ENCODE measurements at places on chromosomes 2 and 18.

DNA sequence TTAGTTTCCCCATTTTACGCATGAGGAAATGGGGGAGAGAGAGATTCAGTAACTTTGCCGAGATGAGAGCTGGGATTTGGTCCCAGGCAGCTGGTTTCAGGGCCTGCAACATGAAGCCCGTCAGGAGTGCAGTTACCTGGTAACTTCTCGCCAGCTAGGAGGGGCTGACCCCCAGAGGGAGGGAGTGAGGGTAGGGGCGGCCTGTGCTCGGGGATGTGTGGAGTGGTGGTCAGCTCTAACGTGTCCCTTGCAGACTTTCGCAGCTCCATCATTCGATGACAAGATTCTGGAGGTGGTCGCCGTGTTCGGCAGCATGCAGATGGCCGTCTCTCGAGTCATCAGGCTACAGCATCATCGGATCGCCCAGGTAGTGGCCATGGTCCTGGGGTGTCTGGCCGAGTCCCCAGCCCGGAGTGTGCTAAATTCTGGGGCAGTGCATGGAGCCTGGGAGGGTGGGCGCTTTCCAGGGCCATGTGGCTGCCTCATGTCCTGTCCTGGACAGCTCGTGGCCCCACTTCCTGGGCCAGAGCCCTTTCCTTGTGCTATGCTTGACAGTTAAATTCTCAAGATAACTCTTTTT, 103.8 kb downstream of the DGKD start:
- DNase-seq = no peak

DNA sequence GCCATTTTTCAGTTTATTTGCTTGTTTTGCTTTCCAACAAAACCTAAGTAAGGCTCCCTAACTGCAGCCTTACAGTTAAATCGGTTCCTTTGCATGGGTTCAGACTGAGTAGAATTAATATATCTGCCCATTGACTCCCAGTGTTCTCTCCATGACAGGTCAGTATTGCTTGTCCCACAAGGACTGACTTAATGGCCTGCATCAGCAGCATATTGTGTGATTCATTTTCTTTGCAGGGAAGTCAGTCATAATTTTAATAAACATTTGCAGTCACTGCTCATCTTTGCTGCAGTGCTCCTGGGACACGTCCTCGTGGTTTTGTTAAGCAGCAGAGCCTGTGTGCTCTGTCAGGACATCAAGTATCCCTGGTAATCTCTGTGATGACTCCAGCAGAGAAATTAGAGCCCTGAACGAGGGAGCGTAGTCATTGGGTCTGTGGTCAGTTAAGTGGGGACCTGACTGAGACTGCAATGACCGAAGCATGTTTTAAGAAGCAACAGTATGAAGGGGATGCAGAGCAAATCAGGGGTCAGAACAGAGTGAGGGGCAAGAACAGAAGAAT, 93.3 kb downstream of the CDH20 start:
- DNase-seq = no peak

DNA sequence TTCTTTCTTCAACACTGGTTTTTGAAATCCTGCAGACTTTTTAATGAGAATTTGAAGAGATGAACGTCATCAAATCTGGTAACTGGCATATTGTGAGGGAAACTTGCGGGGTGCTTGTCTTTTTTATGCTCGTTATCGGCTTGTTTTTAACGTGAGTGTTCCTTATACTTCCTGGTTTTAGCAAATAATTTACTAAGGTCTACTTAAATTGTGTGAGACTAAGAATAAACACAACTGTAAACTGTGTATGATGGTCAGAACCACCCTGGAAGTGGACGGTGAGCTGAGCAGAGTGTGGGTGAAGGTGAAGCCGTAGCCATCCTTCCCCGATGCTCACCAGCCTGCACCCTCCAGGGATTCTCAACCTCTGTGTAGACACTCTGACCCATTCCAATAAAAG, 82.3 kb upstream of the CDC42EP3 start:
- no peak for DNase-seq

DNA sequence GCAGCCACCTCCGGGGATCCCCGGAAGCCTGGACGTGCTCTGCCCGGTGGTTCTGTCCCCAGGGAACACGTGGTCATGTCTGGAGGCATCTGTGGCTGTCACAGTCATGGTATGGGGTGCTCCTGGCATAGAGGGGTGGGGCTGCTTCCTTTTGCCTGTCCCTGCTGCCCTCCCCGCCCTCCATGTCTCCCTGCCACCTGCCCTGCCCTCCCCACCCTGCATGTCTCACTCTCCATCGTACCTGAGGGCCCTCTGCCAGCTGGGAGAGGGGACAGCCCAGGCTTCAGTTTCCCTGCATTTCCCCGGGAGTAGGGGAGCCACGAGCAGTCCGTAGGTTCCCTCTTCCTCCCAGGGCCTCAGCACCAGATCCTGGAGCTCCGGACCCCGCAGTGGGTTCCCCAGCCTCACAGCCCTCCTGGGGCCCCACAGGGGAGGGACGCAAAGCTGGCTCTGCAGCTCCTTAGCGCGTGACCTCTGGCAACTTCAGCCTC, 90.0 kb upstream of the CTDP1 start:
- no peak for DNase-seq

GRCh38 chr2:142745691-142746090, 131.8 kb upstream of the KYNU start:
- DNase-seq = no peak
